ENCODE measurements at places on chromosomes 6 and 20.

DNA sequence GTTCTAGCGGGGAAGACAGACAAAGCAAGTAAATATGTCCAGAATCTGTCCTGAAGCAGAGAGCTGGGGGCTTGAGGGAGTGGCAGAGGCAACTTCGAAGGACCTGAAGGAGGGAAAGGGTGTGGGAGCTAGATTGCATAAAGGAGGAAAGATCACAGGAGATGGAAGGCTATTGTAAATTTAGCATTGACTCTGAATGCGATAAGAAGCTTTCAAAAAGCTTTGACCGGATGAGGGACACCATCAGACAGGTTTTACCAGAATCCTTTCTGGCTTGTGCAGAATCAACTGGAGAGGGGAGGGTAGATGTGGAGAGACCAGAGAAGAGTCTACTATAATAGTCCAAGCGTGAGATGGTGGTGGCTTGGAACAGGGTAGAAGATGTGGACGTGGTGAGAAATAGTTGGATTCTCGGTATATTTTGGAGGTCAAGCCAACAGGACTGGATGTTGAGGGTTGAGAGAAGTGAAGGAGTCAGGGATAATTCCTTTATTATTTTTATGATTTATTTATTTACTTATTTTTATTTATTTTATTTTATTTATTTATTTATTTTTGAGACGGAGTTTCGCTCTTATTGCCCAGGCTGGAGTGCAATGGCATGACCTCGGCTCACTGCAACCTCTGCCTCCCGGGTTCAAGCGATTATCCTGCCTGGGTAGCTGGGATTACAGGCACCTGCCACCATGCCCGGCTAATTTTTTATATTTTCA, 19.9 kb upstream of the RIPOR3 start:
- DNase-seq: no peak

GRCh38 chr6:42051268-42051653, 937 bp downstream of the TAF8 start:
- DNase-seq: no peak

DNA sequence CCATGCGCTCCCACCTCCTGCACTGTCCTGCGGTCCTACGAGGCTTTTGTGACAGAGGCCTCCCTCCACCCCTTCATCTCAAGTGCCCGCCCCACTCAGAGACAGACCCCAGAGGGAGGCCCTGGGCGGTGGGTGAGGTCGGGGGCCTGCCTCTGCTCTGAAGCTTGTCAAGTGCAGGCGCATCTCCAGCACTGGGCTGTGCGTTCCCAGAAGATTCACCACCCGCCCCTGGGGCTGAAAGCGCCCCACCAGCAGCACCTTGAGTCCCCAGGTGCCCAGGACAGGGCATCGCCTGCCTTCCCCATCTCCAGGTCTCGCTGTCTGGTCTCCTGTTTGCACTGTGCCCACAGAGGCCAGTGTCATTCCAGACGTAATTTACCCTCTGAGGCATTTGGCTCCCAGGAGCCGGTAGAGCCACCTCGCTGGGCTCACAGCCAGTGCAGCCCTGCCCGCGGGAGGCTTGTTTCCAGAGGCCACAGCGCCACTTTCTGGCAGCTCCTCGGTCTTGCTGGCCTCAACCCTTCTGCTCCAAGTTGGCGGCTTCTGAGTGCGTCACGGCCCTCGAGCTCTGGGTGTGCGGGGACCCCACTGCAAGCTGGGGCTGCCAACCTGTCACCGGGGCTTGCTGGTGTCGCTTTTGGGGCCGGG, 191.1 kb downstream of the TAF4 start:
- no peak for DNase-seq

DNA sequence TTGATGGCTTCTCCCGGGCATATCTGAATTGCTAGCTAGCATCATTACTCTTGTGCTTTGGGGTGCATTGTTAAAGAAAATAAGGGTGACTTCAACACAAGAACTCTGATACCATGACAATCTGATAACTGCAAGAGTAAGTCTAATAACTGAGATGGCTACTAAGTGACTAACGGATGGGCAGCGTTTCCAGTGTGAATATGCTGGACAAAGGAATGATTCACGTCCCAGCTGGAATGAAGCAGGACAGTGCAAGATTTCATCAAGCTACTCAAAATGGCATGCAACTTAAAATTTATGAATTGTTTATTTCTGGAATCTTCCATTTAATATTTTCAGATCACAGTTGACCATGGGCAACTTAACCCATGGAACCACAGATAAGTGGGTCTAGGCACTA, 31.7 kb downstream of the MOXD1 start:
- no peak for DNase-seq

- DNase-seq: no peak
Observed at GRCh38 chr6:160178271-160178670, 56.7 kb downstream of the SLC22A1 start.

- DNase-seq: no peak
Observed at GRCh38 chr6:136773473-136773796, 18.8 kb downstream of the MAP3K5 start.

DNA sequence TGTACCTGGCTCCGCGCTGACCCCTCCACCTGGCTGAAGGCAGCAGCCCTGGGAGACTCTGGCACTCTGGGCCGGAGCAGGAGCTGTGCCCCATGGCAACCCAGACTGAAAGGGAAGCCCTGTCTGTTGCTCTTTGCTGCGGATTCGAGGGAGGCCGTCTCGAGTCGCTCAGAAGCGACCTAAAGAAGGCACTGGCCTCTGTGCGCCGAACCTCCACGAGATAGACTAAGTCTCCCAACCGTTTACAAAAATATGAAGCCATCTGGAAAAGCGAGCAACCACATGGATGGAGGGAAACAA, 10.5 kb upstream of the TBX18 start:
- DNase-seq: no peak

DNA sequence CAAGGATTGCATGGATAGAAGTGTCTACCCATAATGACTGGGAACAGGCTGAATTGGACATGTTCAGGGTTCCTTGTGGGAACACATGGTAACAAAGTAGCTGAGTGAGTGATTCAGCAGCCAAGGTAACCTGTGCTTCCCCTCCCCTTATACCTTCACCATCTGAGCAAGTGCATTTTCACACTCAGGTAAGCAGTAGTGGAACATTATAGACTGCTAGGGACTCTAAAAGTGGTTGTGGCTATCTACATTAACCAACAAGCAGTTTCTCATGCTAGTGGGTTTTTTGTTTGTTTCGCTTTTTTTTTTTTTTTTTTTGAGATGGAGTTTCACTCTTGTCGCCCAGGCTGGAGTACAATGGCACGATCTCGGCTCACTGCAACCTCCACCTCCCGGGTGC, 41.4 kb downstream of the KIZ start:
- no peak for DNase-seq

- DNase-seq: no peak
Observed at GRCh38 chr6:15547400-15547799, 115.4 kb downstream of the DTNBP1 start.

- DNase-seq: no peak
Observed at GRCh38 chr6:26389349-26389894, 6.5 kb downstream of the BTN2A2 start.

- DNase-seq: no peak
Observed at GRCh38 chr6:134632024-134632423, 314.1 kb upstream of the SGK1 start.

GRCh38 chr6:48036316-48036715, 74.7 kb downstream of the PTCHD4 start:
- DNase-seq: no peak

GRCh38 chr6:10644225-10644624, 50.2 kb downstream of the C6orf52 start:
- no peak for DNase-seq

Data from spleen (tissue), 13 donors.